ENCODE measurements at places on chromosomes 6 and 20. TPM values are rescaled to one million over a fixed set of nuclear protein-coding genes. Genes with fewer than 3 reads are reported as not detected.

CGAS gene
- 19.4 TPM for total RNA-seq

PI16 gene
- 0.07 TPM for total RNA-seq

XKR7 gene
- total RNA-seq: not detected

TSBP1 gene
- total RNA-seq: not detected

UFL1 gene
- 10.9 TPM for total RNA-seq

E2F1 gene
- 72.2 TPM for total RNA-seq

SIRPB2 gene
- total RNA-seq: 0.52 TPM

SLCO4A1 gene
- 162 TPM for total RNA-seq

BPIFB1 gene
- total RNA-seq: not detected

OPN5 gene
- total RNA-seq: not detected

ACSS2 gene
- 78.9 TPM for total RNA-seq

All from PC-3 (cell line).